ENCODE measurements at places on chromosomes 7 and 10.

DNA sequence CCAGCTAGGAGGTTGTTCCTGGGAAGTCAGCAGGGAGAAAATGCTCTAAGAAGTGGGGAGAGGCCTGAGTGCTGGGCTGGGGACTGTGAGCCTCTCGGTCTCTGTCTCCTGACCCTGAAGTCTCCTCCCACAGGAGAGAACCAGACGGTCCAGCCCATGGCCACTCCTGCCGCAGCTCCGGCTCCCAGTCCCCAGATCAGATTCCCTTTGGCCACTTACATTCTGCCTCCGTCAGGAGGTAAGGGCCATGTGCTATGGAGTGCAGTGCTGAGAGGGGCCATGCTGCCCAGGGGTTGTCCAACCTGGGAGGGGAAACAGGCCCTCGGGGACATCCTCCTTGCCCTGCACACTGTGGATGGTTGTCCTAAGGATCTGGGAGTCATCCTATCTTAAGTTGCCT lies 21.3 kb upstream of the ZNF467 start:
- no peak for DNase-seq

DNA sequence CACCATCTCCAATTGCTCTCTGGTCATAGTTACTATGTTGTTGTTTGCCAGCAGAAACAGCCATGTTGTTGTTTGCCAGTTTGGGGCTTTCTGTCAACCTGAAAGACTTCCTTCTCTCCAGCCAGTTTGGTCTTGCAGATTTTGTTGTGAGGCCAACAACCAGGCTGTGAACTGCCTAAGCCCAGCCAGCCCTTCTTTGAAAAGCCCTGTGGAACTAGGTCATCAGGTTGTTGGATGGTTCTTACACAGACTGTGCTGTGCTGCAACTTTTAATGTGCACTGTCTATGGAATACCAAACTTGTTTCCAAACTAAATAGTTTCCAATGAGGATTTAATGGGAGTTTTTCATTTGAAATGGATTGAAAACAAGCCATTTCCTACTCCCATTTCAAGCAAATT lies 592.7 kb upstream of the GALNT17 start:
- no peak for DNase-seq

GRCh38 chr7:47591655-47592572 lies 10.0 kb upstream of the TNS3 start:
- DNase-seq, result no peak

DNA sequence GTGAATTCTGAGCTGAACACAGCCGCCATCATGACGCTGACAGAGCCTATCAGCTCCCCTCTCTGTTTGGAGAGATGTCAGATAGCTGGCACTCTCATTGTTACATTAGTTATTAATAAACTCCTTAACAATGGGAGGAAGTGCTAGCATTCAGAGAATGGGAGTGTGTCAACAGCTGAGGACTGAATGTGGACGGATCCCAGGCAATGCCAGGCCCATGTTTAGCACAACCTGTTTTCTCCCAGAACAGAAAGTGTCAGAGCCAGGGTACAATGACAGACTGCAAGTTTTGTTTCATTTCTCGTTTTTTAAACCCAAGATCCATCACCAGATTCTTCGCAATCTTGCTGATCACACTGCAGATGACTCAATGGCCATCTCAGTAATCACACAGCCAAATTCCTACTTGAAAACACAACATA lies 99.6 kb downstream of the PRPF18 start:
- no peak for DNase-seq

GRCh38 chr10:89362929-89363328 lies 14.9 kb upstream of the IFIT1B start:
- DNase-seq, result no peak

DNA sequence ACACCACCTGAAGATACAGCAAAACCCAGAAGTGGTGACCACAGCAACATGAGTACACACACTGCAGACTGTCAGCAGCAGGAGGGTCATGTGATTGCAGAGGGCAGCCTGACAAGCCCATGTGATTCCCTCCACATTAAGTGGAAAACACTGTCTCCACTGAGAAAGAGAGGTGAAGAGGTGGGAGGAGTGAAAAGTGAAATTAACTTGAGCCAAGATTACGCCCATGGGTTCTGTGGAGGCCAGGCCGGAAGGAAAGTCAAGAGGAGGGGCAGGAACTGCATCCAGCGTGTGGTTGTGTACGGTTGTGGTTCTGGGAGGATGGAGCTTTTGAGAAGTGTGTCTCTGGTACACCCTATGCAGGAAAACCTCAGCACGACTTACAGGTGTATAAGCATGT lies 138.5 kb downstream of the PLXNA4 start:
- DNase-seq, result no peak
